ENCODE measurements at places on chromosomes 2 and 18.

GRCh38 chr2:215847056-215847455 lies 166.3 kb downstream of the MREG start:
- no peak for DNase-seq

DNA sequence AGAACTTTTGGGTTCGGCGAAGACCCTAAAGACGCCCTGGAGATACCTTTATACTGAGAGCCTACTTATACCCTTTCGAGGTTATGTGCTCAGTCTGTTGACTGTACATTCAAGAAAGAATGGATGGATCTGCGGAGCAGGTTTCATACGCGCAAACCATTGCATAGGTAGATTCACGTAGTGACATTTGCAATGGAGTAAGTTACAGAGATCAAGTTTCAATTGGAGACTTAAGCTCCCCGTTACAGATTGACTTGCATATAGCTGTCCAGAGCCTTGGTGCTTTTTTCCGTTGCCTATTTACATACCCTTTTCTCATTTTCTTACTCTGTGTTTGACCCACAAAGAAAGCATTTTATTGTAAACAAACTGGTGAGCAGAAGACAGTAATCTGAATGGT lies 923 bp downstream of the PSMD1 start:
- DNase-seq = no peak

- DNase-seq = no peak
Measured at GRCh38 chr2:6650311-6650710, 215.4 kb downstream of the CMPK2 start.

GRCh38 chr2:207051385-207051965 lies 112.2 kb downstream of the CPO start:
- no peak for DNase-seq

- DNase-seq = no peak
Measured at GRCh38 chr2:55478610-55479304, 40.8 kb upstream of the CFAP36 start.

GRCh38 chr18:55249550-55249949 lies 290.3 kb upstream of the CCDC68 start:
- no peak for DNase-seq

GRCh38 chr2:147177071-147177857 lies 667.6 kb upstream of the ACVR2A start:
- no peak for DNase-seq

- no peak for DNase-seq
Measured at GRCh38 chr18:10528439-10528838, 2.6 kb downstream of the NAPG start.

DNA sequence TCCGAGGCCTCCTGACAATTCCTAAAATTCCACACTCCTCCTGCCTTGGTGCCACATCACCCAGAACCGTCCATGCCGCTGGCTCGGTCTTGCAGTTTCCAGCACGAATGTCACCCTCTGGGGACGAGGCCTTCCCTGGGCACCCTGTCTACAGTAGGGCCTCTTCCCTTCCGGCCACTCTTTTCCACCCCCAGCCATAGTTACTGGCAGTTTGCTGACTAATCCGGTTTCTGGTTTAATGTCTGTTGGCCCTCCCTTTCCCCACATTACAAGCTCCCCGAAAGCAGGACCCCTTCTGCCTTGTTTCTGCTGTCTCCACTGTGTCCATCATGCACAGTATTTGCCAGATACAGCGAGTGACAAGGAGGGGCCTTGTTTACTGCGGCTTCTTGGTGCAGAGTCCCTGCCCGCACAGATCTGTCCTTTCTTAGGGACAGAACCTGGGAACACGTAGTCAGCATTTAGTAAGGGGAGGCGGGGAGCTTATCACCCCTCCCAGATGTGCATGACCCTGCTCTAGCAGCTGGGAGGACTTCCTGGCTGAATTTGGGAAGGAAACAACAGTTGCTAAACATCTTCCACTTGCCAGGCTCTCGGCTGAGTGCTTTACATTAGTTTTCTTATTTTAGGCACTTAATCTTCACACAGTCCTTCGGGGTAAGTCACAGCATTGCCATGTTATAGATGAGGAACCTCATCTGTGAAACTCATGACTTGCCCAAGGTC lies 23.6 kb upstream of the CATIP start:
- no peak for DNase-seq

DNA sequence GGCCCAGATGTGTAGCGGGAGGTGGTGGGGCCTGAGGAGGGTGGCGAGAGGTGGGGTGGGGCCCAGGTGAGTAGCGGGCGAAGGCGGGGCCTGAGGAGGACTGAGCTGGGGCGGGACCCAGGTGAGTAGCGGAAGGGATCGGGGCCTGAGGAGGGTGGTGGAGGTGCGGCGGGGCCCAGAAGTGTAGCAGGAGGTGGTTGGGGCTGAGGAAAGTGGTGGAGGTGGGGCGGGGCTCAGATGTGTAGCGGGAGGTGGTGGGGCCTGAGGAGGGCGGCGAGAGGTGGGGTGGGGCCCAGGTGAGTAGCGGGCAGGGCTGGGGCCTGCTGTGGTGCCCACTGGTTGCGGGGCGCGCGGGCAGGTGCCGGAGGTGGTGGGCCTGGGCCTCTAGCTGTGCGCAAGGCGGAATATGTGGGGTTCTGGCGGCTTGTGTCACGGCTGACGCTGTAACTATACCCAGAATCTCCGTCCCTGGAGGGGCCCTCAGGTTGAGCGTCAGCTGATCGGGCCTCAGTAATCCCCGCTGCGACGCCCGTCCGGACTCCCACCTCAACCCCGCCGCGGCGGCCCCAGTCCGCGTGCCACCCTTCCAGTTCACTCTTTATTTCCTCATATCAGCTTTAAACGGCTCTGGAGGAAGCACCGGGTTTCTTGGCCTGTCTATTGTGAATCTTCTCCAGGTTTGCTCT lies 866 bp upstream of the SF3B6 start:
- DNase-seq = no peak

- DNase-seq = no peak
Measured at GRCh38 chr2:73448856-73449255, 63.2 kb downstream of the ALMS1 start.

DNA sequence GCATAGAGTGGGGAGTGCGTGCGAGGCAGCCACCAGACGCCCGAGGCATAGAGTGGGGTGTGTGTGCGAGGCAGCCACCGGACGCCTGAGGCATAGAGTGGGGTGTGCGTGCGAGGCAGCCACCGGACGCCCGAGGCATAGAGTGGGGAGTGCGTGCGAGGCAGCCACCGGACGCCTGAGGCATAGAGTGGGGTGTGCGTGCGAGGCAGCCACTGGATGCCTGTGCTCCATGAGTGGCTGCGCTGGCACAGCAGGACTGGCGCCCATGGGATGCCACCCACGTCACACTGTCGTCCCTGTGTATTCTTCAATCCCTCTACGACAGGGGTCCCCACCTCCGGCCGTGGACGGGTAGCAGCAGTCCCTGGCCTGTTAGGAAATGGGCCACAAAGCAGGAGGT lies 221.9 kb downstream of the HDAC4 start:
- no peak for DNase-seq

DNA sequence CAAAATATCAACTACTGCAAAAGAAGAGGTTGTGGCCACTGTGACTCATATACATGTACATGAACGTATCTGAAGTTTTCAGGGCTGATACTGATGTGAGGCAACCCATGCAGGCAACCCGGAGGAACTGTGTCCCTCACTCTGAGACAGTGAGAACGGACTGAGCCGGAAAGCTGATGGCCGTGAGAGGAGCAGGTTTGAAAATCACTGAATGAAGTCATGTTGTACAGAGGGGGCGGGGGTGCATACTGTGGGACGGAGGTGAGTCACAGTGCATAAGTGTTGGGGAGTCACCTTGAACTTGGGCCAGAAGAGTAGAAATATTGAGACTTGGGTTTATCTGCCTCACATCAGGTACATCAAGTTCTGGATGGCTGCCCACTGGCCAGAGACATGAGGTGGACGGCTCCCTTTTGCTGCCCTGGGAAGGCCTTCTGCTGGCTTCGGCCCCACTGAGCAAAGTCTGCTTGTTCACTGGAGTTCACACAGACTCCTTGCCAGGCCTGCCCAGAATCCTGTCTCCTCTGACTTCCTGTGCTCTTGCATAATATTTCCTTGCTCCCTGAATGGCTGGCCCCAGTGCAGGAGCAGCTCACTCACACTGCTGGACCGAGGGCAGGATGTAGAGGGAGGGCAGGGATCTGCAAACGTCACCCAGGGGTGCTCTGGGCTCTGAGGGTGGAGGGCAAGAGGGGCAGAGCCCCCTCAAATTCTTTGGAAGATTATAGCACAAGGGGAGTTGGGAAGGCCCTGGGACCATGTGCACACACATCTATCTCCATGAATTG lies 18.1 kb downstream of the EPAS1 start:
- no peak for DNase-seq

DNA sequence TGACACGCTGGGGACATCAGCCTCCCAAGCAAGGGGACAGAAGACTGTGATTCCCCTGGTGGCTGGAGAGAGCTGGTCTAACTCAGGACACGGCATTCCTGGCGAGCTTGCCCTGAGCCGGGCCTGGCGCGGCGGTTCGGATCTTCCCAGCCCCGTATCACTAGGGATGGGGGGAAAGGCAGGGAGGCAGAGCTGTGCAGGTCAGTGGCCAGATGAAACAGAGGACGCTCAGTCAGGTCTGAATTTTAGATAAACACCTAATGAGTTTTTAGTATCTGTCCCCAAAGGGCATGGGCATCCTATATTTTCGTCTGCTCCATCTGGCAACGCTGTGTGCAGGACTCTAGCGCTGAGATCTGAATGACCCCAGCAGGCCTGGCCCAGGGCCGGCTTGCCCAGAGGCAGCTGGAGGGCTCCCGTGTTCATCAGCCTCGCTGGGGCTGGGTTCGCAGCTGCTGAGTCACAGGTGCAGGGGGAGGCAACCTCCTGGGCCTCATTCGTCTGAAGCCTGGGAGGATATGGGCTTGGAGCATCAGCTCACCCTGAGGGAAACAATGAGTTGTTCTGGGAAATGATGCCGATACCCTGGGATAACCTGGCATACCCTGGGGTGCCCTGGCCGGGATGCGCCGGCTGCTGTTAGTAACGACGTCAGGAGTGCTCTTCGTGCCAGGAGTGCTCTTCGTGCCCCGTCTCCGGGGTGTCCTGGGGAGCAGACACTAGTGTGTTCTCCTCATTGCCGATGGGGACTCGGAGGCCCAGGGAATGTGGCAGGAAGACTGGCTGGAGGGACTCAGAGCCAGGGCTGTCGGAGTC lies 48.1 kb upstream of the HPCAL1 start:
- no peak for DNase-seq

DNA sequence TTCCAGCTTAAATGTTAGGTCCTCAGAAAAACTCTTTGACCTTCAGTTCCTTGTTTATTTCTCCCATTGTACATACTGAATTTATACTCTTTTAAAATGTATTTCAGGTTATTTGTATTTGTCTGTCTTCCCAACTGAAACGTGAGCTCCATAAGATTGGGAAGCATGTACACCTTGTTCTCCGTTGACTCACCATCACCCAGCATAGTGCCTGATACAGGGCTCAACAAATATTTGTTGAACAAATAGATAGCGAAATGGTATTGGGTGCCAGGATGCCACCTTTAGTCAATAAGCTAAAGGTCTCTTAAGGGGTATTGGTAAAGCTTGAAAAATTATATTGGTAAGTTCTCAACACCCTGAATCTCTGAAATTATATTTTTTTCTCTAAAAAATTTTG lies 1841.3 kb upstream of the CELF4 start:
- DNase-seq = no peak

DNA sequence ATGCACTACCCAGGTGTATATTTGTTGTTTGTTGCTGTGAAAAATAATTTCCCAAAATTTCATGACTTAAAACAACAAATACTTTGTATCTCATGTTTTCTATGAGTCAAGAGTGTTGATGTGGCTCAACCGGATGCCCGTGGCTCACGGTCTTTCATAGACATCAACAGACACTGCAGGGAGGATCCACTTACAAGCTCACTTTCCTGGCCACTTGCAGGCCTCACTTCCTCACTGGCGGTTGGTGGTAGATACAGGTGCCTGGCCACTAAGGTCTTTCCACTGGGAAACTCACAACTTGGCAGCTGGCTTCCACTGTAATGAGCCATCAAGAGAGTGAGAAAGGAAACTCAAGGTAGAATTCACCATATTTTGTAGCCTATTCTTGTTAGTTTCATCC lies 662.9 kb downstream of the IRS1 start:
- no peak for DNase-seq

- no peak for DNase-seq
Measured at GRCh38 chr2:116057538-116057937, 1615.1 kb downstream of the DPP10 start.

DNA sequence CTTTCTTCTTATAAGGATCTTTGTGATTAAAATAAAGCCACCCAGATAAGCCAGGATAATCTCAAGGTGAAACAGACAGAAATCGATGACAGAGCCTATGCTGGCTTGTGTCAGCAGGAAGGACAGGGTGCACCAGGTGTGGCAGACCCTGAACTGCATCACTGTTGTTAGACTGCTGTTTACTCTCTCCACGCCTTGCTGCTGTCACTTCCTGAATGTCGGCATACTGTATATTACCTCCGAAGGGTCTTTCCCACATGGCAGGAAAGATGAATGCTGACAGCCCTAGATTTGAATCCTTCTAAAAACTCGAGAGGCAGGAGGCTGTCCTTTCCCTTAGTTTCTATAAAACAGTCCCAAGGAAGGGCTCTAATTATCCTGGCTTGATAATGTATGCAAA lies 18.9 kb upstream of the TMEM163 start:
- no peak for DNase-seq
